HFFc6 (cell line): ENCODE measurements at places on chromosomes 7 and 10.

- no peak for DNase-seq
Measured at GRCh38 chr7:42671627-42672026, 240.2 kb downstream of the C7orf25 start.

- DNase-seq: peak; percentile 55
Measured at GRCh38 chr10:69786791-69787190, 14.9 kb upstream of the COL13A1 start.

- DNase-seq: no peak
Measured at GRCh38 chr7:141999058-141999623, 3.5 kb downstream of the MGAM start.

DNA sequence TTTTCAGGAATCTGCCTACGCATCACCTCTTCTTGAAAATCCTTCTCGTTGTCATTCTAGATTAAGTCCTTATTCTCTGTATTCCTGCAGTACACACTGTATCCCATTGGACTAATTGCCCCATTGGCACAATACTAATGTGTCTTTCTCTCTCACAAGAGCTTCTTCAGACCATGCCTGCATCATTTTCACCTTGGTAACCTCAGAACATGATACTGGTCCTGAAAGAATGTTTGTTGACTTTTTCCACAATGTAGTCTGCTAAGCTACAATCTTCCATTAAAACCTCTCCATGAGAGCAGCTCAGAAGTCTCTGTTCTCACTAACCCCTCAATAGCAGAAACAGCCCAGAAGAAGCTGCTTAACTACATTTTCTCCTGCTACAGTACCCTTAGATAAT lies 270.7 kb downstream of the PCDH15 start:
- no peak for DNase-seq

GRCh38 chr7:23022851-23023250 lies 8.9 kb upstream of the HYCC1 start:
- no peak for DNase-seq
